ENCODE measurements at places on chromosomes 16 and 17. TPM values are rescaled to one million over a fixed set of nuclear protein-coding genes. Genes with fewer than 3 reads are reported as not detected.

CHMP6 gene
- 17.4 TPM for total RNA-seq

INO80E gene
- 102 TPM for total RNA-seq

MYH1 gene
- not detected for total RNA-seq

DNA sequence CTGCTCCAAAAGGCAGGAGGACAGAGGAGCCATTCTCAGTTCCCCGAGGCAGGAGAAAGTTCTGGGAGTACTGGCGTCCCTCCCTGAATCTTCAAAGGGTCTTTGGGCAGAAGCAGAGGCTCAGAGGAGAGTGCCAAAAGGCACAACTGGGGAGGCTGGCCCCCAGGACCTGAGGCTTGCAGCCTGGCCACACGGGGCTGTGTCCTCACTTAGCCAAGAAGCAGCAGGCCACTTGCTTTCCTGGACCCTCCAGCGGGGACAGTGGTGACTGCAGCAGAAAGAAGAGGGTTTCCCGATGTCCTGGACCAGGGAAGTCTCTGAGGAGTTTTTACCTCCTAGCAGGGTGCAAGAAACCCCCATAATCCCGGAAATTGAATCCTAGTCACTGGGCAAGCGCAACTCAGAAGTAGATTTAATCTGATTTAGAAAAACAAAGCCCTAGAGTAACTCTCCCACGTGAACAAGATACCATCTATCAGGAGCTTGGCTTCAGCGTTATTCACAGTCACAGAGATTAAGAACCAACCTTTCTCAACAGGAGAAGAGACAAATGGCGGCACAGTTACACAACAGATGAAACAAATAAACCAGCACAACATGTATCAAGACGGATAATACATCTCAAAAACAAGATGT, 25.5 kb upstream of the BCO1 start:
- no peak overlapping the region for H3K4me3 ChIP-seq
- H3K27me3 ChIP-seq = no peaks in the 10 kb centered on the region
- no peaks in the 10 kb centered on the region for H3K36me3 ChIP-seq
- H3K27ac ChIP-seq = no peak overlapping the region
- no peak for DNase-seq
- H3K4me1 ChIP-seq = no peaks in the 10 kb centered on the region

GRCh38 chr17:21210411-21211076, 3.4 kb downstream of the TMEM11 start:
- H3K27ac ChIP-seq = no peak overlapping the region
- 0 out of 2 replicates have a peak, but pooled peaks cover 4% of the 10 kb centered on the region for H3K36me3 ChIP-seq
- no peak overlapping the region for H3K4me3 ChIP-seq

- no peak overlapping the region for H3K4me3 ChIP-seq
- H3K27ac ChIP-seq = no peak overlapping the region
- H3K4me1 ChIP-seq = peaks cover 23% of the 10 kb centered on the region
- no peak for DNase-seq
Observed at GRCh38 chr16:47928008-47928407, 227.8 kb downstream of the ABCC12 start.

DNA sequence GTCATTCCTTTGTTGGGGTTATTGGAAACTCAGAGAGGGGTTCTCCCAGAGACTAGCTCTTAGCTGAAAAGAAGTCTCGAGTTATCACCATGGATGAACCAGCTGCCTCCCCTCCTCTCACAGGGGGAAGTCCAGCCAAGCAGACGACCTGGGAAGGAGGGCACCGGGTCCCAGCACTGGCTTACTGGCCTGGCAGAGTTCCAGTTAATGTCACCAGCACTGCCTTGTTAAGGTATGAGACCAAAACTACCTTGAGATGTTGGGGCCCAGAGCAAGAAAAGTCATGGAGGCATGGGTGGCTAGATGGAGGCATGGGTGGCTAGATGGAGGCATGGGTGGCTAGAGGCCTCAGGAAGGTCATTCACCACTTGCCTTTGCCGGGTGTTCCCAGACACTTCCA, 72.4 kb downstream of the WIPI1 start:
- H3K27ac ChIP-seq = no peak overlapping the region
- peaks cover 25% of the 10 kb centered on the region for H3K4me1 ChIP-seq
- no peak for DNase-seq
- no peaks in the 10 kb centered on the region for H3K27me3 ChIP-seq

- no peak overlapping the region for H3K27ac ChIP-seq
- no peaks in the 10 kb centered on the region for H3K4me1 ChIP-seq
Observed at GRCh38 chr16:1531638-1531910, 1.9 kb upstream of the TMEM204 start.

Measured in PC-9 (cell line).